ENCODE measurements at places on chromosomes 4 and X.

GRCh38 chrX:37686996-37687395, 1.4 kb downstream of the XK start:
- no peak for DNase-seq

DNA sequence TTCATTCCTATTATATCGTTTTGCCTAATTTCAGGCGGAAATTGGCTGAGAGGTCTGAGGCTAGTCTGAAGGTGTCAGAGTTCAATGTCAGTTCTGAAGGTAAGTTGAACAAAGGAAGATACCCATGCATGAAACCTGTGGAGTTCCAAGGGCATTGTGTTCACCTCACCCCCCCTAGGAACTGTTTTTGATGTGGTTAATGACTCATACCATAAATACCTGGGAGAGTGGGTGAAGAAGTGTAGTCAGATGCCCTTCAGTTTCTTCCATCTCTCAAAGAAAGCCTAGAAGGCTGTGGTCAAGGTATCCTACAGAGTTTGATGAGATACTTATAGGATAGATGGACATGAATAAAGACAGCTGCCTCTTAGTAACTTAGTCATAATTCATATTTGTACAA, 2.7 kb downstream of the UTP14A start:
- no peak for DNase-seq

- no peak for DNase-seq
These were observed 5.9 kb downstream of the ATOH1 start for GRCh38 chr4:93834249-93835066.

DNA sequence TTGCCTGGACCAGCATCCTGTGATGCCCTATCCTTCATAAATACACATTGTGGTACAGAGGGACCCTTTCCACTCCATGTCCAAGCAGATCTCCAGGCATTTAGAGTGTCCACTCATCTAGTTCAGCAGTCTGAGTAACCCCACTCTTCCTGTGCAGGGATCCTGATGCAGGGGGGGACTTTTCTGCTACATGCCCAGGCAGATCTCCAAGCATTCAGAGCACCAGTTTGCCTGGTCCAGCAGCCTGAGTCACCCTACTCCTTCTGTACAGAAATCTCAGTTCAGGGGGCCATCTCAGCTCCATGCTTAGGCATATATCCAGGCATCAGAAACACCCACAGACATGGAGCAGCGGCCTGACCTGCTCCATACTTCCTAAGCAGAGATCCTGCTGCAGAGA, 1089.8 kb downstream of the FAT4 start:
- no peak for DNase-seq

DNA sequence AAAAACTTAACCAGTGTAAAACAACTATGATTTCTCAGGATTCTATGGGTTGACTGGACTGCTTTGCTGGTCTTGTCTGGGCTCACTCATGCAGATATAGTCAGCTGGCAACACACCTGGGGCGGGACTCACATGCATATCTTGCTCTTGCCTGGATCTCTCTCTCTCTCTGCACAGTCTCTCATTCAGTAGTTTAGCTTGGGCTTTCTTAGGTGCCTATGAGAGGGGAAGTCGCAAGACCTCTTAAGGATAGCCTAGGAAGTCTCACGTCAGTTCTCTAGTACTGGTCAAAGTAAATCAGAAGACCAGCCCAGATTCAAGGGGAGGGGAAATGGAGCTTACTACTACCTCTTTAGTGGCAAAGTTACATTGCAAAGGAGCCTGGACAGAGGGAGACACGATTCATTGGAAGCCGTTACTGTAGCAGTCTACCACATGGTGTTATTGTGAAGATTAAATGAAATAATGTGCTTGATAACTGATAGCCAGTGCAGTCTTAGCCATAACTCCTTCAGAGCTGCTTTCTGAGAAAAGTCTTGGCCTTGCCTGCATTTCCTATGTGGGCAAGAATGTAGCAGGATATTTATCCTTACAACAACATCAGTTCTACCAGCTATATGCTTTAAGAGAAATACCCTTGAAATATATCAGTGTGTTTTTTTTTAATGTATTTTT, 2.1 kb downstream of the COPS4 start:
- no peak for DNase-seq

DNA sequence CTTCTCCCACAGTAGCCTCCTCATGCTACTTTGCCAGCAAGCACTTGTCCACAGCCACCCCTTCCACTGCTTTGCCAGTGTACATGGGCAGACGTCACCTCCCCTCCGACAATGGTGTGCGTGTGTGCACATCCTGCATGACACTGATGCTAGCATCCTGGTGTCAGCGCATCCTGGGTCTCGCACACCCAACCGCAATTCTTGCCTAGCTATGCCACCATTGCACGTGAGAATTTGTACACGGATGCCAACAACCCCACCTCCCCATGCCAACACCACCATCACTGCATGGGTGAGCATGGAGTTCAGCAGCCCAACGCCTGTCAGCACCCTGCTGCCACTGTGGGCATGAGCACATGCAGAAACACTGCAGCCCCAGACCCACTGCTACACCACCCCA, 550.0 kb downstream of the STPG2 start:
- no peak for DNase-seq

GRCh38 chr4:82975792-82976191, 34.8 kb downstream of the LIN54 start:
- DNase-seq: no peak

DNA sequence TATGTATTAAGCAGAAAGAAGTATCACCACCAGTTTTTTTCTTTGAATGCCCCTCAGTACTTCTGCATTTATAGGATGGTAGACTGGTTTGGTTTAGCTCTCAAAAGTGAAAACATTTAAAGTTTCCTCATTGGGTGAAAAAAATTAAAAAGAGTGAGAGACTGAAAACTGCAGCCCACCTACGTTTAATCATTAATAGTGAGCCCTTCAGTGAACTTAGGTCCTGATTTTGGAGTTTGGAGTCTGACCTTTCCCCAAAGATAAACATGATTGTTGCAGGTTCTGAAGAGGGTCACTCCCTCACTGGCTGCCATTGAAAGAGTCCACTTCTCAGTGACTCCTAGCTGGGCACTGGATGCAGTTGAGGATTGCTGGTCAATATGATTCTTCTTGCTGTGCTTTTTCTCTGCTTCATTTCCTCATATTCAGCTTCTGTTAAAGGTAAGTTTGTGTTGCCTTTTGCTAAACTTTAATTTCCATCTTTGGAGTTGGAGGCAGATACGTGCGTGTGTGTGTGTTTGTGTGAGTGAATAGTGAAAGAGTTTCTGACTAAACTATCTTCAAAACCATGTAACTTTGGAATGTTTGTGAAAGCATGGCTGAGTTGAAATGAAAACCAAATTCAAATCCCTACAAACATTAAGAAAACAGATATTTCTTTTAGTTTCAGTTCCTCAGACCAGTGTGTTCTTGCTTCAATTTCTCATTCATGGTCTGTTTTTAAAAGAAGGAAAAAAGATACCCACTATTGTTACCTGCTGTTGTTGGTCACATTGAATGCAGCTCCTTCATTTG, at the start of gene MTTP:
TSS of gene MTTP (plus strand) at position 295 of the 795 bp plus-strand sequence. CDS start at position 381, 86 bp downstream.
- DNase-seq: no peak

GRCh38 chr4:98680806-98681205, 22.4 kb upstream of the TSPAN5 start:
- no peak for DNase-seq

GRCh38 chrX:20519146-20519545, 252.4 kb upstream of the RPS6KA3 start:
- DNase-seq: no peak
